ENCODE measurements at places on chromosomes 11 and 22.
A peak's percentile ranks its signal among the peaks of the same experiment; 100 is the strongest.

- DNase-seq: no peak
Measured at GRCh38 chr11:103494491-103494890, 385.3 kb downstream of the DYNC2H1 start.

GRCh38 chr11:1129611-1130160, 28.1 kb upstream of the MUC5AC start:
- DNase-seq: no peak

DNA sequence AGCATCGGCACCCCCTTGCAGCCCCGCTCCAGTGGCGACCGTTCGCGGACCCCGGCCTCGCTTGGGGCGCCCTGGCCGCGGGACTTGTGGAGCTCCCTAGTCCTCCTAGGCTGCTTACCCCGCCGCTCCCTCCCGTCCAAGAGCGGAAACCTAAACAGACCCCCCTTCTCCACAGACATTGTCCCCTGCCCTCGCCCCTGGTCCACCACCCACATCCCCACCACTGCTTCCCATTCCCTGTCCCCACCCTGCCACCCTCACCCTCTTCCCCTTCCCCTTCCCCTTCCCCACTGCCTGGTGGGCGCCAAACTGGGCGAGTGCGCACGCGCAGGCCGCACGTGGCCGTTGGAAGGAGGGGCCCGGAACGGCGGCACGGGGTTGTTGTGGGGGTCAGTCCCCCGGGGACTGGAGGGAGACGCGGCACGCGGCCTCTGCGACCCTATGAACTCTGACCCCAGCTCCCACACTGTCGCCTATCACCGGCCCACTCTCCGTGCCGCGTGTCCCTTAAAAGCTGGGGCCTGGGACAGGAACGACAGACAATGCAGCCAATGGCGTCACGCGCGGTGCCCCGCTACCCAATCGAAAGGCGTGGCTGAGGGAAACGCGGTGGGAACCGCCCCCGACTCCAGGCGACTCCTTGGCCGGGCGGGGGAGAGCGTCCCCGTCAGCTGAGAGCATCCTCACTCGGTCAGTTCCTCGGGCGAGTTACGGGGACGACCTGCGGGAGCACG, at the start of gene SNX32:
TSS of gene SNX32 (plus strand) at position 667 of the 734 bp plus-strand sequence. CDS start 103 bp downstream, outside the sequence.
- peak; percentile 93 for DNase-seq

DNA sequence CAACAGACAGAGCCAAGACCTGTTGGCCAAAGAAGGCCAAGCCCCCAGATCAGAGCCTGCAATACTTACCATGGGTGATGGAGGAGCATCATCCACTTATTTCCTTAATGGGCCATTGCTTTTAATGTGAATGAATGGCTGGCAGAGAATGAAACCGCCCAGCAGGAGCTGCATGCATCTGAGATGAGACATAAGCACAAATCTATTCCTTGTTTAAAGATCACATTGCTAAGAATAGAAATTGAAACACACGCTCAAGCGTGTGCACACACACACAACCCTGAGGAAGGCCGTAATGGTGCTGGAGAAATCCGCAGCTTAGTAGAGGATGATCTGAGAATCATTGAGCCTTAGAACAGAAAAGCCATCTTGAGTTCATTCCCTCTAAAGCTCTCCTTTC, 5.3 kb upstream of the RRAS2 start:
- DNase-seq: no peak

DNA sequence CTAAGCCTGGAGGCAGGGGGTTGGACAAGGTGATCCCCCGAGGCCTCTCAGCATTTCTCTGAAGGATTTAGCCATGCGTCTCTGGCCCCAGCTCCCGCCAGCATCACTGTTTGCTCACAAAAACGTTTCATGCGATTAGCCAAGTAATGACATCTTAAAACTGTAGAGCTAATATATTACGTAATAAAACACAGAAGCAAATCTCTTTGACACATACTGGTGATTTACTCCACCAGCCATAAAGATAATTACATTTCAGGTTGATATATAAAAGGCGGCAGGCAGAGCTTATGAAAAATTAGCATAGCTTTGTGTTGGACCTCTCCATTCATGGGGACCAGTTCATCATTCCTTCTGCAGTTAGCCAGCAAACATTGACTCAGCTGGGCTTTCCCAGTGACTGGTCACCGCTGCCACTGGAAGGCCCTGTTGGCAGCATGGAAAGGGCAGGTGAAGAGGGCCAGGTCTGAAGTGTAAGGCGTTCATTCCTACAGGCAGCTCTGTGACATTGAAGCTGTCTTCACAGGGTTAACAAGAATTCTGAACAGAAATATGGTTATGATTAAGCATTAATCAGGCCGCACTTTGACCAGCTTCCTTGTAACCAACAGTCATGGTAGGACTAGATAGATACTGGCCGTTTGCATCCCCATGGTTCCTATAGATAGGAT, 150.3 kb downstream of the NECTIN1 start:
- no peak for DNase-seq

DNA sequence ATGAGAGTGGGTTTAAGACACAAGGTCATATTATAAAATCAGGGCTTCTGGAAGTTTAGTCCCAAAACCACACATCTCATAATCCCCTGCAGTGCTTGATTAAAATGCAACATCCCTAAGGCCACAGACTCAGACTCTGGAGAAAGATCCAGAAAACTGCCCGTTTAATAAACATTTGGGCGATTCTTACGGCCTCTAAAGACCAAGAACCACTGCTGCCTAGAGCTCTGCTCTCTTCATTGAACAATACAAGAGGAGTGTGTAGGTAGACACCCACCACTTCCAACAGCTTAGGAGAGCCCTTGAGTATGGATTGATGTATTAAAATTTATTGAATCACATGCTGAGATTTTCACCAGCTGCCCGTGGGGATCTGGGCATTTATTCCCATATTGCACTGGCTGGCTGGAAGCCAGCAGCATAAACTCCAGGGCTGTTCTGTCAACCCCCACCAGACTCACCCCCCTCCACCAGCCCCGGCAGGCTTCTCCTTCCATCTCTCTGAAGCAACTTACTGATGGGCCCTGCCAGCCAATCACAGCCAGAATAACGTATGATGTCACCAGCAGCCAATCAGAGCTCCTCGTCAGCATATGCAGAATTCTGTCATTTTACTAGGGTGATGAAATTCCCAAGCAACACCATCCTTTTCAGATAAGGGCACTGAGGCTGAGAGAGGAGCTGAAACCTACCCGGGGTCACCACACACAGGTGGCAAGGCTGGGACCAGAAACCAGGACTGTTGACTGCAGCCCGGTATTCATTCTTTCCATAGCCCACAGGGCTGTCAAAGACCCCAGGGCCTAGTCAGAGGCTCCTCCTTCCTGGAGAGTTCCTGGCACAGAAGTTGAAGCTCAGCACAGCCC, 749 bp upstream of the BEST1 start:
- DNase-seq: no peak
